Panc1 (cell line): ENCODE measurements at places on chromosomes 13 and 19. TPM values are rescaled to one million over a fixed set of nuclear protein-coding genes. Genes with fewer than 3 reads are reported as not detected.
A peak's percentile ranks its signal among the peaks of the same experiment; 100 is the strongest.

GRCh38 chr13:93264876-93265275 lies 38.3 kb downstream of the GPC6 start:
- no peak overlapping the region for H3K27ac ChIP-seq
- no peak overlapping the region for H3K4me3 ChIP-seq
- no peaks in the 10 kb centered on the region for H3K27me3 ChIP-seq
- no peak for DNase-seq
- H3K4me1 ChIP-seq = no peaks in the 10 kb centered on the region

GRCh38 chr19:54062643-54063042 lies 1.1 kb downstream of the VSTM1 start:
- no peaks in the 10 kb centered on the region for H3K36me3 ChIP-seq
- DNase-seq = no peak
- no peak overlapping the region for H3K27ac ChIP-seq
- no peaks in the 10 kb centered on the region for H3K27me3 ChIP-seq

GRCh38 chr19:478236-478903 lies 17.5 kb upstream of the SHC2 start:
- no peak for DNase-seq
- H3K36me3 ChIP-seq = no peaks in the 10 kb centered on the region
- no peak overlapping the region for H3K27ac ChIP-seq

DNA sequence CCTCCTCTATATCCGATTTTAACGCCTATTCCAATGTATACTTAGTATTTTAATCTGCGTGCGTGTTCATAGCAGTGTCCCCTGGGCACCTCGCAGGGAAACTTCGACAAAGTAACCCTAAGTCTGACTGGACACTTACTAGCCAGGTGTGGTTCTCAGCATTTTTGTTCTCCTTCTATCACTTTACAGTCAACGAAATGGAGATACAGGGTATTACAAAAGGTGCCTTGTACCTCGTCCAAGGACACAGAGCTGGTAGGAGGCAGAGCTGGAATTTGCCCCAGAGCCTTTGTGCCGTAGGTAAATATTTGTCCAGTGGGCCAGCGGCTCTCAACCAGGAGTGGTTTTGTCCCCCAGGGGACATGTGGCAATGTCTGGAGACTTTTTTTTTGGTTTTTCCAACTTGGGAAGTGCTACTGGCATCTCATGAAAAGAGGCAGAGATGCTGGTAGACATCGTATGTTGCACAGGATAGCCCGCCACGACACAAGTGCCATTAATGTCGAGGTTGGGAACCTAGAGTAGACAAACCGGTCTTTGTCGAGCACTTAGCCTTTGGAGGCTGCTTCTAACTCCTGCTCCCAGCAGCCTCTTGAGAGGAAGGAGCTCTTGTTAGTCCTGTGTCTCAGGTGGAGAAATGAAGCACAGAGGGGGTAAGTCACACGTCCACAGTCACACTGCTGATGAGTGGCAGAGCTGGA lies 1.1 kb downstream of the ZNF444 start:
- peak overlapping the region; percentile 84 for H3K27ac ChIP-seq
- peak overlapping the region; percentile 71 for H3K4me3 ChIP-seq
- H3K4me1 ChIP-seq = peaks cover 23% of the 10 kb centered on the region
- H3K27me3 ChIP-seq = no peaks in the 10 kb centered on the region
- DNase-seq = no peak
- H3K36me3 ChIP-seq = no peaks in the 10 kb centered on the region

DNA sequence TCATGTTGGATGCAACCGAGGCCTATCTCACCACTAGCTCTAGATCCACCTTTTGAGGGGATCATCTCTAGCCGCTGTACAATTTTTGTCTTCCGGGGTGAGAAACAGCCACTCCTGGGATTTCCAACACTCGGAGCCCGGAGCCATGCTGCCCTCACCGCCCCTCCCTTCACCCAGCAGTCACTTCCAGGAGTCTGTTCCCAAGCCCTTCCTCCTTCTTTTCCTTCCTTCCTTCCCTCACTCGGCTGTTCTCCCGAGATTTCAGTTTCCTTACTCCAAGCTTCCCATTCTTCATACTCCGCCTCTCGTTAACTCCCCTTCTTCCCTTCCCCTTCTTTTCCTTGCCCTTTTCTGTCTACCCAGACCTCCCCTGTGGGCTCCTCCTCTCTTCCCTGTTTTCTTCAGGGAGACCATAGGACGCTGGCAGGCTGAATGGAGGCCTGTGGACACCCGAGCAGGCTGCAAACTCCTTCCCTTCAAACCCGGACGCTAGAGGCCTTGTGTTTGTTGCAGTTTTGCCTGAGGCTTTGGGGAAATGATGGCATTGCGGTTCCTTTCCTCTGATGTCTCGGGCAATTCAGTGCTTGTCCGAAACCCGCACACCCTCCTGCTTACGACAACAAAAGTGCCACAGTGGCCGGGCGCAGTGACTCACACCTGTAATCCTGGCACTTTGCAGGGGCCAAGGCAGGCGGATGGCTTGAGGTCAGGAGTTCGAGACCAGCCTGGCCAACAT lies 96.0 kb downstream of the CAB39L start:
- no peaks in the 10 kb centered on the region for H3K4me1 ChIP-seq
- H3K27ac ChIP-seq = no peak overlapping the region
- H3K27me3 ChIP-seq = no peaks in the 10 kb centered on the region
- no peak for DNase-seq
- H3K36me3 ChIP-seq = no peaks in the 10 kb centered on the region

DNA sequence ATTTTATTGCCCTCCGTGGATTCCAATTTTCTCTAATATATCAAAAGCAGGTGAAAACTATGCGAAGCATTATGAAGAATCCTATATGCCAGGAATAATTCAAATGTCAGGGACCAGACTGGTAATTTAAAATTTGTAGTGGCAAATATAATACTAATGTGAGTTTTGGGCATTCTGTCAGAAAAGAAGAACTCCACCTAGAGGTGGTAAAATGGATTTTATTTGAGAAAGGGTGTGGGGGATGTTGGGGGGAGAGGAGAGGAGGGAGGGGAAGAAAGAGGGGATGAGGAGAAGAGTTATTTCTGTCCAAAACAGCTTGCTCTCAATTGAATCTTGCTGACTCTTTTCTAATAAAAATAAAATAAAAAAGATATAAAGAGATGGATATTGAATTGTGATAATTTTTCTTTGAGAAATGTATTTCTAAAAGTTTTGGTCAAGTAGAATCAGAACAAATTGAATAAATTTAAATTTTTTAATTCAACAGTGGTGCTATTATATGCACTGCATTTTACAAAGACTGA lies 929.3 kb upstream of the SLITRK5 start:
- H3K4me1 ChIP-seq = no peaks in the 10 kb centered on the region
- no peak overlapping the region for H3K4me3 ChIP-seq
- no peak for DNase-seq

DNA sequence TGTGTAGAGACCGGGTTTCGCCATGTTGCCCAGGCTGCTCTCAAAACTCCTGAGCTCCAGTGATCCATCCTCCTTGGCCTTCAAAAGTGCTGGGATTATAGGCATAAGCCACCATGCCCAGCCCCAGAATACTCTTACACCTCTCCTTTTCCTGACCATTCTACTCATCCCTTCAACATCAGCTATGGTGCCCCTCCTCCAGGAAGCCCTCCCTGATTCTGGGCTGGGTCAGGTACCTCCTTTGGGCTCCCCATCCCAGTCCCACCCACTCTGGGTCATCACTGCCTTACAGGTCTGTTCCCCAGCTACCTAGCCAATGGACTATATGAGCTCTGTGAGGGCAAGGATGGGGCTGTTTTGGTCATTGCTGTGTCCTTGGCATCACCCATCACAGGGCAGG lies 9.6 kb downstream of the TGFB1 start:
- no peaks in the 10 kb centered on the region for H3K4me1 ChIP-seq
- no peak overlapping the region for H3K4me3 ChIP-seq
- H3K27me3 ChIP-seq = no peaks in the 10 kb centered on the region
- DNase-seq = no peak
- no peak overlapping the region for H3K27ac ChIP-seq

ZFP14 gene
- 3.3 TPM for total RNA-seq

BLVRB gene
- 45.6 TPM for total RNA-seq

RXFP2 gene
- not detected for total RNA-seq
